ENCODE measurements at places on chromosomes 5 and 9.

DNA sequence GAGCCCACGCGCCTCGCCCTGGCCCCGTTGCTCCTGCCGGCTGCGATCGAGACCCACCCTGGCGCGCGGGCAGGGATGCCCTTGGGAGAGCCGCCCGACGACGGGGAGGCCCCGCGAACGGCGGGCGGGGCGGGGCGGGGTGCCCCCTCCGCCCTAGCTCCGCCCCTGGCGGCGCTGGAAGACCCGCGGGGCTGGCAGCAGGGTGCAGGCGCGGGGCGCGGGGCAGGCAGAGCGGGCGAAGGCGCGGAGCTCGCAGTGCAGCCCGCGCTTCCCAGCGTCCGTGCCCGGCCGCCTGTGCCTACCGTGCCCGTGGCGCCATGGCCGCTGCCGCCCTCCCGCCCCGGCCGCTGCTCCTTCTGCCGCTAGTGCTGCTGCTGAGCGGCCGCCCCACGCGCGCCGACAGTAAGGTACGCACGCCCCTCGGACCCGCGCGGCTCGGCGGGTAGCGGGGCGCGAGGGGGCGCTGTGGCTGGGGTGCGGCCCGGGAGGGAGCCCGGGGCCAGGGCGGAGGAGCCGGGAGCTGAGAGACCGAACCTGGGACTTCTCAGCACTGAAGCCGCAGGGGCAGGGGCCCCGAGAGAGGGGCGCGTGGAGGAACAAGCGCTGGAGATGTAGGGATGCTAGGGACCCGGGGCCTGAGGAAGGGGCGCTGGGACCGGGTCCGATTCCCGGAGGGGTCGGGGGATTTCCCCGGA, at the start of gene OLFML2A:
Gene OLFML2A (plus strand): TSS at position 180 of the 695 bp plus-strand sequence. CDS start 138 bp downstream, at position 318.
- DNase-seq = peak; percentile 22

- DNase-seq = no peak
These were observed 23.0 kb upstream of the B4GALT1 start for GRCh38 chr9:33190021-33190705.

DNA sequence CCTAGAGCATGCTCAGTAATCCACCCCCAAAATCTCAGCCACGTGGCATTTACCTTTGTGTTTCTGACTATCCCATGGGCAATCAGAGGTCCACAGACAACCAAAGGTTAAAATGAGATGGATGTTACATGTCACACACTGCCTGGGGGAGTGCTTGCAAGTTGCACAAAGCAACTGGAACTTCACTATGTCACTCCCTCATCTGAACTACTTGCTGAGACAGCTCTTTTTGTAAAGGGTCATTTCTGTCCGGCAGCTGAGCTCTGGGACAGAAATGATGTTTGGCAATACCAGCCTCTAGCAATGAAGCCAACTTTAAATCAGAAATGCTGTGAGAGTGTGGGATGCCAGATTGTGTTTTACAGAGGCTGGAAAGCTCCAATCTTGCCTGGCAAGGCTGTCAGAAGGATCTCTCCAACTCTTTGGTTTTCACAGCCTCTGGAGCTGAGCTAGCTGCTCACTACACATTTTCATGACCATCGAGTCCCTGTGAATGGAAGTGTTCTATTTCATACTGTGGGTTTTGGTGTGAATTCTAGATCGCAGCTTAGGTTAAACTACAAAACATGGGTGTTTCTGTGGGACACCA, 66.3 kb upstream of the TMEM215 start:
- DNase-seq = no peak

- no peak for DNase-seq
These were observed 17.1 kb downstream of the FBXO10 start for GRCh38 chr9:37559125-37559524.

DNA sequence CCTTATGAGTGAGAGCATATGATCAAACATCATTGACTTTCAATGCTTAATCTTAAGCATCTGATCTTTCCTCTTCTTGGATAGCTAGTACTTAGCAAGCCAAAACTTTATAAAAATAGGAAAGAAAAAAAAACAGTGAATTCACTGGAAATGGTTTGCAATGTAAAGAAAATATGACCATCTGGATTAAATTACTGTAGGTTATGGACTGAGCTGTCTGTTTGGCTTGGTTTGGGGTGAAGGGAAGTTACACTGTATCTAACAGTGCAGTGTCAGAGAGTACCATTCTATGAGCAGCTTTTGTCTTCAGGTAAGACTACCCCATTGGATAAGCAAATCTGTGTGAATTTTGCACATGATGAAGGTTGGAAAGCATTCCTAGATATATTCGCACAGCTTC, 151.4 kb downstream of the TLE1 start:
- DNase-seq = no peak

DNA sequence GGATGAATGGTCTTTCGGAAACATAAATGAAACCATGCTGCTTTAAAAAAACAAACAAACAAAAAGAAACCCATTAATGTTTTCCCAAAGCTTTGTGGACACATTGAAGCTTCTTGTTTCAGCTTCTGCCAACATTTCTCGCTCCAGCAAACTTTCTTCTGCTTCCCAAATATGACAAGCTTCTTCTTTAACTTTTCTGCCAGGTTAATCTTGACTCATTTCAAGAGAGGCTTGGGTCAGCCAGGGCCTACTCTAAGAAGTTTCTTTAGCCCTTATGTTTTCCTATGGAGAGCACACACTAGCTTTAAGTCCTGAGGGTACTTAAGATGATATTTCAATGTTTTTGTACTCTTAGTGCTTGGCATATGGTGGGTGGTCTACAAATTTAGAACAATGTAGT, 6.1 kb downstream of the ANXA1 start:
- no peak for DNase-seq

DNA sequence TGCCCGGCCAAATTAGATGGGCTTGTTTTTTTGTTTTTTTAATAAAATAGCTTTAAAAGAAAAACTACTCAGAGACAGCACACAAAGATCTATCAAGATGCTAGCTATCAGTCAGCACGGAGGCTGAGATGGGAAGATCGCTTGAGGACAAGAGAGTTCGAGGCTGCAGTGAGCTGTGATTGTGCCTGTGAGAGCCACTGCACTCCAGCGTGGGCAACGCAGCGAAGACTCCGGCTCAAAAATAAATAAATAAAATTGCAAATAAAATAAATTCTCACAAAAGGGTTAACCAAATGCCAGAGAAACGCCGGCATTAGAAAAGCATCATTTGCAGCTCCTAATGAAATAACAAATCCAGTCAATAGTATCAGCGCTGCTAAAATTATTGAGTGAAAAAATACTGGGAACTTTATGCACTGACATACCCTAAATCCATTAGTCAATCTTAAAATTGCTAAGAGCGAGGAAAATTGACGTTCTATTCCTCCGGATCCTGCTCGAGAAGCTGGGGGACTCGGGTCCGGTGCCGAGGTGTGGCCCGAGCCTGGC, 681 bp downstream of the CPLANE1 start:
- DNase-seq = no peak

GRCh38 chr5:88889189-88890069, 6.4 kb upstream of the MEF2C start:
- no peak for DNase-seq

DNA sequence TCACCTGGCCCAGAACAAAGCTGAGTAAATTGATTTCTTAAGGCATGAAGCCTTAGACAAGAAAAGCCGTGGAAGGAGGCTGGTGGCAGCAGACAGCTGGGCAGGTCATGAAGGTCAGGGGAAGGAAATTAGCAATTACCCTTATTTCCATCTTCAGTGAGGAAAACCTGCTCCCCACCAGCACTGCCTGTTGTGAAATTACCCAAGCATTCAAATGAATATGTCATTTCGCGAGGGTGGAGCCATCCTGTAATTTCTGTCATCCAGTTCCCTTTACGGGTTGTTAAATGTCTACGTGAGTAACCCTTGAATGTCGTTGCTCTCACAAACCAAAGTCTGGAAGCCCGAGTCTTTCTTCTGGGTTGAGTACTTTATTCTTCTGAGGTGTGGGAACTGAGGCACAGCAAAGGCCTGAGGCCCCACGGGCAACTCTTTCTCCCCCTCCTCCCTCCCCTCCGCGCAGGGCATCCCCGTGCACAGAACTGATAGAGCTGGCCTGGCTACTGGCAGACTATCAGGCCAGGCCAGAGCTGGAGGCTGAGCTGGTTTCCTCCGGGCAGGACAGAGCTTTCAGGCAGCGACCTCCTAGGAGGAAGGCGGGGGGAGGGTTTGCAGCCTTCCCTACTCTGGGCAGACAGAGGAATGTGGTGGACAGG, 22.0 kb upstream of the AK3 start:
- DNase-seq = no peak

DNA sequence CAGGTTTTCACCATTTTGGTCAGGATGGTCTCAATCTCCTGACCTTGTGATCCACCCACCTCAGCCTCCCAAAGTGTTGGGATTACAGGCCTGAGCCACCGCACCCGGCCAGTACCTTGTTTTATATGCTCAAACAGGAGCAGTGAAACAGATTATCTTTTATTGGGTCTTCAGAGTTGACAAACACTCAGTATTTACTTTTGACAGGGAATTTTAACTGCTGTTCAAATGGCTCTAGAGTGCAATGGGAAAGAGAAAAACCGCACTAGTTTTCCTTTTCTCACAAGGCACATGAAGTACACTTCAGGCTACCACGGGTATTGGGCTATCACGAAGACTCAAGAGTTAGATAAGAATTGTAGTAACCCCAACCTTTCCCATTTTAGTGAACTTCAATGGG, 471.9 kb upstream of the DAB2 start:
- DNase-seq = no peak

- no peak for DNase-seq
These were observed 962 bp upstream of the PKN3 start for GRCh38 chr9:128701227-128701854.

GRCh38 chr5:63596254-63596653, 366.0 kb downstream of the HTR1A start:
- no peak for DNase-seq

GRCh38 chr9:16868701-16869100, 1.8 kb downstream of the BNC2 start:
- DNase-seq = no peak

- no peak for DNase-seq
These were observed 1.9 kb upstream of the NPR2 start for GRCh38 chr9:35789541-35789940.

- DNase-seq = no peak
These were observed 55.8 kb downstream of the ANKRD33B start for GRCh38 chr5:10619649-10620048.

- DNase-seq = no peak
These were observed 28.0 kb upstream of the SH3RF2 start for GRCh38 chr5:145908206-145908960.

DNA sequence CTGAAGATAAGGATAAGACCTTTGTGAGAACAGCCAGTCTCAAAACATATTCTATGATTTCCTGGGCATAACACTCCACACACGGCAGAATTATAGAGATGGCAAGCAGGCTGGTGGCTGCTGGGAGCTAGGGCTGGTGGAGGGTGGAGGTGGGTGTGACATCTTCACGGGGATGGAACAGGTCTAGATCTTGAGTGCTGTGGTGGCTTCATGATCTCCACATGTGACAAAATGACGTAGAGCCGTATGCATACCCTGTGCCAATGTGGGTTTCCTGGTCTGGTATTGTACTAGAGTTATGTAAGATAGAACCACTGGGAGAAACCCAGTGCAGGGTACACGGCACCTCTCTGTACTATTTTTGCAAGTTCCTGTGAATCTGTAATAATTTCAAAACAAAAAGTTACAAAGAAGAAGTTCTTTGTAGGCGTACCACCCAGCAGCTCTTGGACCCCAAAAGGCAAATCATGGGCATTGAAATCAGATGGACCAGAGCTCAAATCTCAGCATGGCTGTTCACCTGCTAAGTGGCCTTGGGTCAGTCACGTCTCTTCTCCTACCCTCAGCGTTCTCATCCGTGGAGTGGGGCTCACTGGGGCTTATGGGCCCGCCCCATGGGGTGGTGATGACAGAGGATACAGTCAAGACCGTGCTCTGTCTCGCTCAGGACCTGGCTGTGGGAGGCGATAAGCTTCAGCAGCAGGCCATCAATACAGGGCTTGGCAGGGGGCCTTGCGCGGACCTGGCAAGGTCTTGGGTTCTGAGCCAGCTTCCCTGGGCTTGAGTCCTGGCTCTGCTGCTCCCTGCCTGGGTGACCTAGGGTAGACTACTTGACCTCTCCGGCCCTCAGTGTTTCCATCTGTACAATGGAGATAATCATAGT, 74.7 kb upstream of the UNC5A start:
- no peak for DNase-seq

GRCh38 chr9:93225417-93225816, 41.5 kb downstream of the WNK2 start:
- no peak for DNase-seq

DNA sequence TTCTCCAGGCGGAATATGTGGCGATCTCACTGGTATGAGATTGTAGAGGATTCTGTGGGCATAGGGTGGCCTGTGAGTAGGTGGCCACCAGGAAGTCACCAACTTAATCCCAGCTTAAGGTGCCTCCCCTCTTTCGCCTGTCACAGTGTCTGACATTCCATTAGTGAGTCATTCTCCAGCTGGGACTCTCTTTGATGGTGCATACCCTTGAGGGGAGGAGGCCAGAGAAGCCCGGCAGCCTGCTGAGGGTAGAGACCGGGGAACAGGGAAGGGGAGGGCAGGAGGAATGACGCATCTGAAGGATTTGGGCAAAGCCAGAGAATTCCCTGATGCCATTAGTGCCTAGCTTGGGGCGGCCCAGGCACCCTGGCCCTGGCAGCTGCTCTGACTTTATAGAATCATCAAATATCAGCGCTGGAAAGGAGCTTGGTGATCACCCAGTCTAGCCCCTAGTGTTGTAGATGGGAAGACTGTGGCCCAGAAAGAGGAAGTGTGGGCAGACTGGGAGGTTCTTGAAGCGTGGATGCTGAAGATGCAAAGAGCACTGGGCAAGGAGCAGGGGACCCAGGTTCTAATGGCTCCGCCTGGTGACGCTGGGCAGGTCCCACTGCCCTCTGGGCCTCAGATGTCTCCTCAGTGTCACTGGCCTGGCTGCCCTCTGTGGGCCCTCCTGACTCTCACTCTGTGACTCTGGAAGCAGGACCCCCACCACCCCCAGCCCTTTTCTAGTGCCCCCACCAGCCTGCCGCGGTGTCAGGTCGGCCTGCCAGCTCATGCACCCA, 41.4 kb downstream of the DAB2IP start:
- no peak for DNase-seq

GRCh38 chr5:33886283-33886682, 5.5 kb downstream of the ADAMTS12 start:
- DNase-seq = no peak

- no peak for DNase-seq
These were observed 42.0 kb downstream of the SLF1 start for GRCh38 chr5:94660506-94660905.

DNA sequence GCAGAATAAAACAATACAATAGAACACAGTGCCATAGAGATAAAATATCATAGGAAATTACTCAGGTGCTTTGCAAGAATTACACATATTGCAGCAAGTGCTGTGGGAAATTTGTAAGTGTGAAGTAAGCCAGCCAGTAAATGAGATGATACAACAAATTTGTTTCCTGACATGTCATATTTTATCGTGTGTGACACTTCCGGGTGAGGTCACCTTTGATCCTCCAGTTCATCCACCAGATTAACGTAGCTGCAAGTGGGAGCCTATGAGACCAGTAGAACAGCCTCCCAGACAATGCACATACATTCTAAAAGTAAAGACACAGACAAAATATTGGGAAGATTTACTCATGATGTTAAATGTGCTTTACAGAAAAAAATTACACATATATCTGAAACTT, 72.2 kb downstream of the PRDM9 start:
- no peak for DNase-seq

Measured in activated naive CD4-positive, alpha-beta T cell treated with anti-CD3 and anti-CD28 coated beads, Interleukin-2, amount 50 U/mL, for 16 hours (primary cell).